NCI-H187 treated with DMSO at 0.1 percent for 48 hours (cell line): ENCODE measurements at places on chromosomes 7 and 10.

GRCh38 chr10:30531751-30532530 lies 97.6 kb downstream of the LYZL2 start:
- no peak for DNase-seq

DNA sequence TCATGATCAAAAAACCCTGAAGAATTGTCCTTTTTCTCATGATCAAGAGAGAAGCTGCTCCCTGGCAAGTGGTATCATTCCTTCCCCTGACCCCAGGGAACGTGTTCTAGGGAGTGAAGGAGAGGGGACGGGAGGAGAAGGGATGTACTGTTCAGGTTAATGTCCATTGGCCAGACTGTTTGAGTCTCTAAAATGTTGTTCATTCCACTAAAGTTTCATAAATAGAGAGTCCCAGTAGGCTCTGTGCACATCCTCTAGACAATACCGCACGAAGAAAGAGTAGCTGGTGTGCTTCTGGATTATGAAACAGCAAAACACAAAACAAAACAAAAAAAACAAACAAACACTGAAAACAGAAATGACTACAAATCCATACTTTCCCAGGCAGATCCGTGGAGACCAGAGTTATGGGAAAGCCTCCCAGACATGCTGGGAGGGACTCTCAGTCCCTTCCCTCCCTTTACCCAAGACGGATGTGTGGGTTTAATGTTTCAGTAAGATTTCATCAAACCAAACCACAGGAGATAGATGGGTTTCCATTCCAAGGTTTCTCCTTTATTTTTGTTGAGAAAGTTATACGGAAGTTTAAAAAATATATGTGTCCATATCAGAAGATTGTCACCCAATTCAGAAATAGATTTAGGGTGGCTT lies 66.5 kb upstream of the TNS3 start:
- DNase-seq: no peak

GRCh38 chr10:71280216-71280615 lies 38.8 kb upstream of the SLC29A3 start:
- DNase-seq: no peak

- DNase-seq: no peak
Measured at GRCh38 chr10:9003122-9003521, 948.6 kb downstream of the GATA3 start.

DNA sequence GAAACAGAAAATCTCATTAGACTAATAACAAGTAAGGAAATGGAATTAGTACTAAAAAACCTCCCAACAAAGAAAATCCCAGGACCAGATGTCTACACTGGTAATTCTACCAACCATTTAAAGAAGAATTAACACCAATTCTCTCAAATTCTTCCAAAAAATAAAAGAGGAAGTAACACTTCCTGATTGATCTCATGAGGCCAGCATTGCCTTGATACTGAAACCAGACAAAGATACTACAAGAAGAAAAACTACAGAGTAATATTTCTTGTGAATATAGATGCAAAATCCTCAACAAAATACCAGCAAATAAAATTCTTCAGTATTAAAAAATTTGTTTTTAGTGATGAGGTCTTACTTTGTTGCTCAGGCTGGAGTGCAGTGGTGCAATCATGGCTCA lies 21.3 kb downstream of the GCK start:
- DNase-seq: no peak

GRCh38 chr10:130233035-130233360 lies 96.8 kb downstream of the GLRX3 start:
- DNase-seq: no peak

- DNase-seq: no peak
Measured at GRCh38 chr7:35748371-35748770, 52.5 kb upstream of the SEPTIN7 start.

DNA sequence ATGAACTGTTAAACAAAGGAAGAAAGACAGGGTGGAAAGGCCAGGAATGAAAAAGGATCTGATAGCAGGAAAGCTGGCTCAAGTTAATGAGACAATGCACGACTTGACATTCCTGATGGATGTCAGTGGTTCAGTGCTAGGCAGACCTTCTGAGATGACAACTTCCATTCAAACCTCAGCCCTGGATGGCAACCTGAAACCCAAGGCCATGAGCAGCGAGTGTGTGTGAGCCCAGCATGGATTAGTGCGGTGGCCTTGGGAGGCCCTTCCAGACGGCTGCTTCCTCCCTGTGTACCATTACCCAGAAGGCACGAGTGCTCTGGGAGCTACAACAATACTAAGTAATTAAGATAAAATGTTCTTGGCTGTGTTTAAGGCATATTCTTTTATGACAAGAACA lies 18.8 kb downstream of the TRIL start:
- DNase-seq: no peak

- no peak for DNase-seq
Measured at GRCh38 chr10:26642896-26643653, 54.4 kb upstream of the PDSS1 start.

GRCh38 chr10:124022066-124022465 lies 71.3 kb downstream of the CHST15 start:
- no peak for DNase-seq

- no peak for DNase-seq
Measured at GRCh38 chr7:143988976-143989745, 11.0 kb upstream of the OR6B1 start.

DNA sequence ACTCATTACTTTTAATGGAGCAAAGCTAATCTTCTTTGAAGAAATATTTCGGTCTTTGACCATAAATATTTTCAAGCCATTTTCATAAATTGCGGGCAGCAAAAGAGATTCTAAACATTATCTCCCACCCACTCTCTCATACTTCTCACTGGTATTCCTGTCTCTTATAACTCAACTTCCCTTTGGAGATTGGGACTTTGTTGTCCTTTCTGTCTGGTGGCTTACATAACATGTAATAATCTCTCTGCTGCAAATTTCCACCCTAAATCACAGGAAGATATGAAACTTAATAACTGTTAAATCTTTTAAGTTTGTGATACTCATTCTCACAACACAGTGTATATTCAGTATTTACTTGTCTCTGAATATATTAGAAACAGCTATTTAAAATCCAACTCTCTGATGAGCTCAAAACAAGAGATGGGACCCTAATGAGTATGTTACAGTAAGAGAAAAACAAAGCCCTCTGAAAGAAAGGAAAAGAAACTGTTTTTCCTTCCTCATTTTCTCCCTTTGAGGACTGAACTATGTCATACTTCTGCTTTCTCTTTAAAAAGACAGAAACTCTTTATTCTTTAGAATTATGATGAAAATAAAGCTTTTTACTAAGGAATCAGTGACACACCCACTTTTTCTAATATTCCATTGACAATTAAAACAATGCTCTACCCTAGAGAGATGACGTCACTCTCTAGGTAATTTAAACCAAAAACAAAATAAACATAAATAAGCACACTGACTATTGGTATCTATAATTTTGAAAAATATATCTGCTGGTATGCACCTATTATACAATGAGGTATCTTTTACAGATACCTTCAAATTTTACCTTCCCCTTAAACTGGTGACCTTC lies 14.7 kb downstream of the CALCR start:
- DNase-seq: no peak
